Suppressor macrophage treated with lipopolysaccharide for 1 hour (primary cell): ENCODE measurements at places on chromosomes 11 and 22.
A peak's percentile ranks its signal among the peaks of the same experiment; 100 is the strongest.

- peak; percentile 19 for DNase-seq
Measured at GRCh38 chr11:36945384-36945783, 347.3 kb upstream of the RAG2 start.

DNA sequence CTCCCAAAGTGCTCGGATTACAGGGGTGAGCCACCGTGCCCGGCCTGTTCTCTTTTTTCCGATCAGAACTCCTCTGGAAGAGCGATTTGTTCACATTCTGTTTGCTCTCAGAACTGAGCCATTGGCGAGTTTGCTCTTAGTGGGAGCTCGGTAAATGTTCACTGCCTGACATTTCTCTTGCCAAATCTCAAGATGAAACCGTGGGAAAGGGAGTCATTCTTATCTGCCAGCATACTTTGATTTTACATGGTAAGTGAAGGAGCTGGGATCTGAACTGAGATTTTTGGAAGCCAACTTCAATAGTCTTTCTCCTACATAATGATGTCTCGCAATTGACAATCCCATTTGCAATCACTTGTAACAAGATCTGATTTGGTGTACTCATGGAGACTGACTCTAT lies 445.8 kb upstream of the ISX start:
- no peak for DNase-seq

- peak; percentile 16 for DNase-seq
Measured at GRCh38 chr22:27865496-27865895, 53.6 kb downstream of the PITPNB start.

- no peak for DNase-seq
Measured at GRCh38 chr11:57977709-57978108, 46.0 kb upstream of the OR9Q1 start.

DNA sequence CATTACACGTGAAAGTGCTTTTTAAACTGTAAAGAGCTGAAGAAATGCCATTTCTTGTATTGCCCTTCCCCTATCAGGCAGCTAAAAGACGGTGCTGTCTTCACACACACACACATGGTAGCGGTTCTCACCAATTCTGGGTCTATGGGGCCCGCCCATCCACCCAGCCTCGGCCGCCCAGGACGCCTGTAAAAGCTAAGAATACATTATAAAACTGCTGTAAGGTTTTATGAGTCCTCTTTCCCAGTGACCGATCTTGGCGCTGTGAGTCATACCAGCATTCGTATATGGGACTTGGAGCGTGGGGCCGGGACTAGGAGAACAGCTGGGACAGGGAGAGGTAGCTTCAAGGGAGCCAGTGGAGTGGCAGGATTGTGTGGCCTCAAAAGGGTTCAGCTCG lies 149.7 kb upstream of the CADM1 start:
- no peak for DNase-seq

GRCh38 chr11:66842896-66843775 lies at the start of gene RCE1:
TSS of gene RCE1 (plus strand) at chr11:66843441. CDS start at chr11:66843456, 15 bp downstream.
- DNase-seq, result peak; percentile 92

GRCh38 chr11:116478669-116479668 lies 293.8 kb downstream of the BUD13 start:
- no peak for DNase-seq

GRCh38 chr11:110199184-110199981 lies 97.0 kb downstream of the RDX start:
- no peak for DNase-seq

- DNase-seq, result no peak
Measured at GRCh38 chr22:35452351-35452781, 52.4 kb downstream of the MCM5 start.

- DNase-seq, result no peak
Measured at GRCh38 chr11:45336136-45336535, 50.0 kb upstream of the SYT13 start.

DNA sequence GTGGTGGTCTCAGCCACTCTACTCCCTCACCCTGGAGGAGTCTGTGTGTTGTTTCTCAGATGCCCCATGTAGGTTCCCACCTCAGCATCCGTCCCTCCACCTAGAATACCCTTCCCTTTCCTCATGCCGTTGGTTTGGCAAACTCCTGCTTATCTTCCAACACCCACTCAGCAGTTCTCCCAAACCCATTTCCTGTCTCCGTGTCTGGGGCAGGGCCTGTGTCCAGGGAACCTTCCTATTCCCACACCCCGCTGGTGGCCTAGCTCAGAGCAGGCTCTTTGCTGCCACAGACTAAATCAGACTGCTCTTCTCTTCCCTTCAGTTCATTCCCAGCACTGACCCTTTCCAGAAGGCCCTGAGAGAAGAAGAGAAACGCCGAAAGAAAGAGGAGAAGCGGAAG lies 7.5 kb upstream of the SREBF2 start:
- DNase-seq, result no peak

GRCh38 chr11:20372081-20372626 lies 8.6 kb downstream of the HTATIP2 start:
- DNase-seq, result no peak

GRCh38 chr11:79441461-79441875 lies 638 bp upstream of the TENM4 start:
- DNase-seq, result peak; percentile 39

GRCh38 chr11:120293038-120293800 lies 31.9 kb upstream of the TLCD5 start:
- DNase-seq, result no peak

DNA sequence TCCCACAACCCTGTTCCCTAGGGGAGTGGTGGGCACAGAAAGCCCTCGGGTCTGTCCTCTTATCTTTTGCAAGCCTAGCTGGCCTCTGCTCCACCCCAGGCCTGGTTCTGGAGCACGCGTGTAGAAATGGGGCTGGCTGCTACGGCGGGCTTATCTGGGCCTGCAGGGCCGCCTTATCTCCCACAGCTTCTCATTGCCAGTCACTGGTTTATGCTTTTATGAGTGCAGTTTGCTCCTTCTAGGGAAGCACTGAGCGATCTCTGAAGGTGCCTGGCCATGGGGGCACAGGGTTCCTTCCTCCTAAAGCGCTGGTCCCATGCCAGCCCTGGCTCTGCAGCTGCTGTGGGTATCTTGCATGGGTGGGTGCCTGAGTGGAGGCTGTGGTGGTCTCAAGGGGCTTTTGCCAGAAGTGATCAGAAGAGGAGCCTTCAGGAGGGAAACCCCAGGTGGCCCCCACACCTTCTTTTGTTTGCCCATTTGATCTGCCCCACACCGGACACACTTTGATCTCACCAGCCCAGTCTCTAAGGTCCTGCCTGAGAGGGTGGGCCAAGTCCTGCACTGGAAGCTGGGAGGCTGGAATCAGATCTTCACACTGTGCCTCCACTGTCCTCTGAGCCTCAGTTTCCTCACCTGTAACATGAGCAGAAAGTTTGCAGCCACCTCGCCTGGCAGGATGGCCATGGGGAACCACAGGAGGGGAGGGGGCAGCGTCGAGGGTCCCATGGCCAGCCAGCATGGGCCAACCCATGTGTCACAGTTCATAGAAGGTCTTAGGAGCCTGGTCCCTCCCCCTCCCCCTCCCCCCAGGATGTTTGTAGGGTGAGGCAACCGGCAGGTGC lies 86.6 kb upstream of the FGF3 start:
- DNase-seq, result no peak

GRCh38 chr11:102802341-102802740 lies 4.4 kb upstream of the MMP1 start:
- DNase-seq, result no peak

DNA sequence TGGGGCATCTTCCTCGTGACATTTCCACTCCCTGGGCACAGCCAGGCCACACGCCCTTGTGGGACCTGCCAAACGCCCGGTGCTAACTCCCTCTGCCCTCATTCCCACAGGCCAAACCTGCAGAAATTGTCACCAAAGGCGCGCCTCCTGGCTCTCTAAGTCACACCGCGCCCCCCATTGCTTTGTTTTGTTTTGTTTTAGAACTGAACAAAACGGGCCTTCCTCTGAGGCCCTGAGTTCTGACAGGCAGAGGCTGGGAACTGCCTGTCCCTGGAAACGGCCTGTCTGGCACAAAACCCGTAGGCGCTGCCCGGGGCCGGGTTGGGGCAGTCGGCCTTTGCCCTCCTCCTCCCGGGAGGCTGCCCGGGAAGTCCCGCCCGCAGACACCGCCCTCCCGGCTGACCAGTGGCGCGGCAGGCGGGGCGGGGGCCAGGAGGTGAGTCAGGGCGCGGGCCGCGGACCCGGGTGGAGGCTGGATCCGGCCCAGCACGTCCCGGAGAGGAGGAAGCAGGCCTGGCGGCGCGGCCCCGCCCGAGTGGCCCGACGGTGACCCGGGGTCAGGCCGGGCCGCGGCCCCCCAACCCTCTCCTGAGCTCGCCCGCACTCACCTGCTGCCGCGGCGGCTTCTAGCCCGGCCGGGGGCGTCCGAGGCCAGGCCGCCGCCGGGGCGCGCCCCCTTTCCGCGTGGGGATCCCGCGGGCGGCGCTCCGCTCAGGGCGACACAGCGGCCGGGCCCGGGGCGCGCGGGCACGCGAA lies 465 bp downstream of the SUN2 start:
- peak; percentile 98 for DNase-seq

- DNase-seq, result peak; percentile 90
Measured at GRCh38 chr11:1772270-1773130, 8.8 kb upstream of the CTSD start.

DNA sequence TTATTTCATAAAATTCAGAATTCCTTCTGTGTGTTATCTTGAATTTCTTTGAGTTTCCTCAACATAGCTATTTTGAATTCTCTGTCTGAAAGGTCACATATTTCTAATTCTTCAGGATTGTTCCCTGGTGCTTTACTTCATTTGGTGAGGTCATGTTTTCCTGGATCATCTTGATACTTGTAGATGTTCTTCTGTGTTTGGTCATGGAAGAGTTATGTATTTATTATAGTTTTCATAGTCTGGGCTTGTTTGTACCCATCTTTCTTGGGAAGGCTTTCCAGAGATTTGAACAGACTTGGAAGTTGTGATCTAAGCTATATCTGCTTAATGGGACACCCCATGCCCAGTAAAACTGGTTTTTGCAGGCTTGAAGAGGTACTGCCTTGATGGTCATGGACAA lies 149.6 kb downstream of the METTL15 start:
- DNase-seq, result no peak

DNA sequence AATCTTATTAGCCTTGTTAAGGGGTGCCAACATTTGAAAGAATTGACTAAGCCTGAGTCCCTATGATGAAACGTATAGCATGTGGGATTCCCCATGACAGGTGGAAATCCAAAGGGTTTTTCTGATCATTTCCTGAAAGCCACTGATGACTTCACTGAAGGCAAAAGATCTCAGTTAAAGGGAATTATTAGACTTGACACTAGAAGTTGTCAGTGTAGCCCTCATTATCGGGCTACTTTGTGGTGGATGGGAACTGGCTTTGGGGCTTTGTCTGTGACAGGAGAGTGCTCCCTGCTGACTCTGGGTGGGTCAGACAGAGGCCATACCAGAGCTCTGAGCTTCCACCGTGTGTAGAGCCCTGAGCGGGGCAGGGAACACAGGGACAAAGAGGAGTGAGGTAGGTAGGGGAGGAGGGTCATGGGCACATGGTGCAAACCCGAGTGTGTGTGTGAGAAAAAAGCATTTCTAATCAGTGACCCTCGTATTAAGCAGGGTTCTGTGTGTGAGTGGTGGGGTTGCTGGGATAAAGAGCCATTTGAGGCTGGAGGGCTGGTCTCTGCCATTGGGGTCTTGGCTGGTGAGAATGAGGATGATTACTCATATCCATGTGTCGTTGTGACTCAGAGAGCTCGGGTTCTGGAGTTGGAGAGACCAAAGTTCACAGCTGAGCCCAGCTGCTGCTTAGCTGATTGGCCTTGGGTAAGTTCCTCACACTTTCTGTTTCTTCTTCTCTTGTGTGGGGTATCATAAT lies 101.1 kb downstream of the GRIK4 start:
- DNase-seq, result peak; percentile 72

- DNase-seq, result peak; percentile 87
Measured at GRCh38 chr11:75369560-75370255, 18.2 kb upstream of the ARRB1 start.

GRCh38 chr11:73257342-73258103 lies 14.6 kb upstream of the P2RY6 start:
- DNase-seq, result no peak

- DNase-seq, result no peak
Measured at GRCh38 chr22:19169002-19169946, 9.3 kb downstream of the SLC25A1 start.

DNA sequence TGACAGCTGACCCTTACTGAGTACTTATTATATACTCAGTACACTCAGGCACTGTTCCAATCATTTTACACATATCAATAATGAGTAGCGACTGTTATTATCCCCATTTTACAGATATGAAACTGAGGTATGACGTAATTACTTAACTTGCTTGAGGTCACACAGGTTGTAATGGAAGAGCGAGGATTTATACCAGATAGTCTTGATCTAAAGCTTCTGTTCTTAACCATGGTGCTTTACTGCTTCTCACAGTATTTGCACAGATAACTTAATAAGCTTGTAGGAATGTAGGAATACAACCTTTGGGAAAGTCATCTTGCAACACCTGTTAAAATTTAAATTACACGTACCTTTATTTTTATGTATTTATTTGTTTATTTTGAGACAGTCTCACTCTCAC lies 31.7 kb upstream of the TMEM135 start:
- DNase-seq, result no peak

DNA sequence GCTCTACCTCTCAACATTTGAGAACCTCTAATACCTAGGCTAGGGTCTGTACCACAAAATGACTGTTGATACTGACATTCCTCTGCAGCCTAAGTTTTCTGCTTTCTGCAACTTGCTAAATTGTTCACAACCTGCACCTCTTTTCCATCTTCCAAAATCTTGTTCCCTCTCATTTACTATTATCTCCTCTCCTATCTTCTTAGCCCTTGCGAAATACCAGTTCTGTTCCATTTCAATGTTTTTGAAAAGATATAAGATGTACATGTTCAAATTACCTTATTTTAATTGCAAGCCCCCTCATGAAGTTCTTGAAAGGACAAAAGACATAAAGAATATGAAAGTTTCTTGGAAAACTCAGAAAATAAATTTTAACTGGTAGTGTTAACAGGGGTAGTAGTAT lies 72.3 kb downstream of the FAM168A start:
- no peak for DNase-seq

DNA sequence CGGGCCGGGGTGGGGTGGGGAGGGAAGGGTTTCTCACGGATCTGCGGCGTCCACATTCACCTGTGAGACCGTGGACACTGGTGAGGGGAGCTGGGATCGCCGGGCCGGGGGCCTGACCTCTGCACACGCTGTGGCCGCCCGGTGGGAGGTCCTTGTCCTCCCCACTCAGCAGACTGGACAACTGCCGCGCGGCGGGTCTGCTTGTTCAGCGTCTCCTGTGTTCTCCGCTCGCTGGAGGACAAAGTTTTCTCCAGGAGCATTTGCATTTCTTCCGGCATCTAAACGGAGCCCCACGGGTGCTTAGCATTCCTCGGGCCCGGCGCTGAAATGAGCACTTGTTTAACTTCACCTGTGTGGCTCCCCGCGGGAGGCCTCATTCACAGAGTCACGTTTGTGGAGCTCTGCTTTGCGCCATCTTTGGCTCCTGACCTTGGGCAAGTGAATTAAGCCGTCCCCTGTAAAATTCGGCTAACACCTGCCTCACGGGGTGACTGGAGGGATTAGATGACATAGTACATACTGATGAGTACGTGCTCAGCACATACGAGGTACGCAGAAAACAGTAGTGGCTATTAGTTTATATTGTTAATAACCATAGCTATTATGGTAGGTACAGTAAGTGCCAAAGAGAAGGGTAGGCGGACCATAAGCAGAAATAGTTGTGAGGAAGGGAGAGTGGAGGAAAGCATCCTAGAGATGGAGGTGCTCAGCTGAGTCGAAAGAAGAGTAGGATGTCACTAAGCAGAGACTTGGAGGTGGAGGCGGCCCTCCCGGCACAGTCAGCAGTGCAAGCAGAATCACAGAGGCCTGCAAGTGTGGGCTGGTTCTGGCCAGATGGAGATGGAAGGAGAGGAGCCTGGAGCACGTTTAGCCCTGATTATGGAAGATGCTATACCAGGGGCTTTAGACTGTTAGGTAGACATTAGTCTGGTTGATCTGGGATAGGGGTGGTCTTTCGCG lies 885 bp downstream of the TRMU start:
- peak; percentile 58 for DNase-seq

GRCh38 chr11:1750840-1751530 lies 590 bp upstream of the IFITM10 start:
- no peak for DNase-seq
